ENCODE measurements at places on chromosomes 16 and 17.

GRCh38 chr16:49453983-49454382 is 80.4 kb downstream of the C16orf78 start:
- DNase-seq: no peak

GRCh38 chr17:12815642-12816141 is 26.4 kb downstream of the ARHGAP44 start:
- DNase-seq: no peak

DNA sequence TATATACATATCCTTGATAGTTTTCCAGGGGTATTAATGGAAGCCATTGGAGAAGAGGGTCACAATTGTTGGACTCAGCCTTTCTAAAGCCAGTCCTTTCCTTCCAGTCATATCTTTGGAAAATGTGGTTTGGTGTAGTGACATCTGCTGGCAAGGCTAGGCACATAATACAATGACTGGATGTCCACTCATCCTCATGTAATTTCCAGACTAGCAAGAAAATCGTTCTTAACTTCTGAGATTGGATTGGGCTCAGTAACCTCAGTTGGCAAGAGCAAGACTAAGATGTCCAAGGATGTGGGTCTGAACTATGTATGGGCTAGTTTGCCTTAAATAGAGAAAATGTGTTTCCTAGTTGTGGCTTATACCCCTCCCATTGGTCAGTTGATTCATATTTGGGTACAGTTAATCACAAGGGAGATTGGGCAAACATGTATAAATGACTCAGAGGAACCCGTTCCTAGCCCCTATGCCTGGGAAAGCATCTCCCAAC is 8.7 kb upstream of the KAT7 start:
- peak; percentile 54 for DNase-seq

- DNase-seq: no peak
These were observed 18.9 kb downstream of the COG1 start for GRCh38 chr17:73211745-73212144.

Measured in hindlimb muscle (tissue), 1 donor.